ENCODE measurements at places on chromosomes 4 and X.

- DNase-seq: no peak
These were observed 310.6 kb downstream of the PABPC4L start for GRCh38 chr4:133891011-133891410.

DNA sequence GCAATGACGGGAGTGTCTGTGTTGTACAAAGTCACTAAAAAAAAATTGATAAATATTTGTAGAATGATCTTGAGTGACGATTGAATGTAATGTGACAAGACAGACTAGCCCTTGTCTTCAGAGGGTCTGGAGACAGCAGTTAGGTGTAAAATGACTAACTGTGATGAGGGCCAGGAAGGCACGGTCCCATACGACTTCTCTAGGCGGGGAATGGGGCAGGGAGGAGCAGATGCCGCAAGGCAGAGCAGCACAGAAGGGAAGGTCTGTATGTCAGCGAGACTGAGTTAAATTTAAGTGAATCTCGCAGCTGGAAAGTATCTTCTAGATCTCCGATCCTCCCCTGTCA lies 405 bp downstream of the CENPE start:
- no peak for DNase-seq

- no peak for DNase-seq
These were observed 133.6 kb upstream of the VAMP7 start for GRCh38 chrX:155747520-155747919.

DNA sequence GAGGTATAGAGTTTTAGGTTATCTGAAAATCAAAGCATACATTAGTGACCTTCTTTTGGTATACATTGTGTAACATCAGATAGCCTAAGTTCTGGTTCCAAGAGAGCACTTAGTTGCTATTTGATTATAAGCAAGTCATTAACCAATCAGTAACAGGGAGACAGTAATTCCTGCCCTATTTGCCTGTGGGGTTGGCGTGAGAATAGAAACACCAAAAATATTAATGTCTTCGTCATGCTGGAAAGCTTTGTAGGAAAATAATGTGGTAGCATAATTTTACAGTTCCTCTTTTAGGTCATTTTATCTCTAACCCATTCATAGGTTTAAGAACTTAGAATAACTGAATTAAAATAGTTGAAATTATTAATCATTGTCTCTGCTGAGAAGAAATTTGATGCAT lies 37.8 kb downstream of the NPNT start:
- no peak for DNase-seq

- DNase-seq: no peak
These were observed 38.9 kb downstream of the GPRIN3 start for GRCh38 chr4:89268679-89269078.

DNA sequence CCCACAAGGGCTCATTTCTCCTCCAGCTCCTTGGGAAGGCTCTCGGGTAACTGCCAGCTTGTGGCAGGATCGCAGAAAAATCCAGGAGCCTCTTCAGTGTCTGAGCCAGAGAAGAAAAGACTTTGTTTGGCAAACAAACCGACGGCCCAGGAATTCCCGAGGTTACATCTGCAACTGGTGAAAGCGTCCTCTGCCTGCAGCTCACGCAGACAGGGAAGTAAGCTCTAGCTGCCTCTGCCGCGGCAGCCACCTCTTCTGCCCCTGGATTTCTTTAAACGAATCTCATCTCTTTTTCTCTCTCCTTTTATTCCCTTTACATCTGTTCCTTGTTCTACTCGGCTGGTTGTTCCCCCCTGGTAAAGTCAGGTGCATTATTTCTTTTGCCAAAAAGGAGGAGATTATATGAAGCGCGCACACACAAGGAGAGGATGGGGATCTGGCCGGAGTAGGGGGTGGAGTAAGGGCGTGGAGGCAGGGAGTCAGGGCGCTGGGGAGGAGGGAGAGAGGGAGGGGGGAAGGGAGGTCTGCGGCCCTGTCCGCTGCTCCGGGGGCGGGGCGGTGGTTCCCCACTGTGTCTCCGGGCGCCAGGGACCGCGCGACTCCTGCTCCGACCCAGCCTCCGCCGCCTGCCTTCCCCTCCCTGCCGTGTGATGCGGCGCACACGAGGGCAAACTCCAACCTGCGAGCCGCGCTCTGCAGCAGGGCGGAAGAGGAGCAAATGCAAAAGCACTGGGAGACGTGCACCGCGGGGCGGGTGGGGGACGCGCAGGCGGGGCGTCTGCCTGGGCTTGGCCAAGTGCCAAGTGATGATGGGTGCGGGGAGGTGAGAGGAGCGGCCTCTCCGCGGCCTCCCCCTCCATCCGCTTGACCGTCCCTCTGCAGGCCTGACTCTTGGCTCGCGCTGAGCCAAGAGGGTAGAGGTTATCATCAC lies at the start of gene DCHS2:
Gene DCHS2, minus strand, starts transcription at position 459 of the 931 bp plus-strand sequence. Its CDS starts 444 bp downstream, at position 15.
- DNase-seq: no peak

DNA sequence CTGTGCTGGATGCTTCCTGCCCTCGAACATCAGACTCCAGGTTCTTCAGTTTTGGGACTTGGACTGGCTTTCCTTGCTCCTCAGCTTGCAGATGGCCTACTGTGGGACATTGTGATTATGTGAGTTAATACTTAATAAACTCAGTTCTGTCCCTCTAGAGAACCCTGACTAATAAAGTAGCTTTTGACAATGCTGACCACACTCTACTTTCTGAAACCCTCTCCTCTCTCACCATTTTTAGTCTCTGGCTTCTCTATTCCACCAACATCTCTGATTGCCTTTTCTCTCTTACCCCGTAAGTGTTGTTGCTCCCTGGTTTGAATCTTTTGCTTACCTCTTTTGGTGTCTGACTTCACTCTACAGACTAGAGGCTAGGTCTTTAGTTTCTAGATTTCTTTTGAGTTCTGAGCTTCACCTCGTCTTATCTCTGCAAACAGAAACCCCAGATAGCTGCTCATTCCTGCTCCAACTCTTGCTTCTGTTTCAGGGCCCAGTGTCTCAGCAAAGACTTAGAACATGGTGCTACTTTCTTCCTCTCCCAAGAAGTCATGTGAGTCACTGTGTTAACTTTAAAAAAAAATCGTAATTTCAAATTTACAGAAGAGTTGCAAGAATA lies 11.4 kb downstream of the TMSB4X start:
- DNase-seq: no peak

DNA sequence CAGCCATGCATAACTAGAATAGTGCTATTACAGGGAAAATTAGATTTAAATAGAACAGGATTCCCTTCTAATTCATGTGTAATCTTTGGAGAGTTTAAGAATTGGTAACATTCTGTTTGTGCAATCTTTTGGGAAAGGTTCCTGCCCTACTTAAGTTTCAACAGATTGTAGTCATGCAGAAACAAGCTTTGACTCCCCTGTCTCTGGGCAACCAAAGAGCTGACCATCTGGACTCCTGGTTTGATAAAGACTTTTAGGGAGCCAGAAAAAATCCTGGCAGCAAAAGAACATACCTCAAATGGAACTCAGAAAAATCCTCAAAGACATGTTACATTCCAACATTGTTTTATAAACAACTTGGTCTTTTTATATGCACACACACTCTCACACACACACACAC lies 191.1 kb upstream of the NEIL3 start:
- peak; percentile 99 for DNase-seq
